ENCODE measurements at places on chromosomes 5 and 9.

DNA sequence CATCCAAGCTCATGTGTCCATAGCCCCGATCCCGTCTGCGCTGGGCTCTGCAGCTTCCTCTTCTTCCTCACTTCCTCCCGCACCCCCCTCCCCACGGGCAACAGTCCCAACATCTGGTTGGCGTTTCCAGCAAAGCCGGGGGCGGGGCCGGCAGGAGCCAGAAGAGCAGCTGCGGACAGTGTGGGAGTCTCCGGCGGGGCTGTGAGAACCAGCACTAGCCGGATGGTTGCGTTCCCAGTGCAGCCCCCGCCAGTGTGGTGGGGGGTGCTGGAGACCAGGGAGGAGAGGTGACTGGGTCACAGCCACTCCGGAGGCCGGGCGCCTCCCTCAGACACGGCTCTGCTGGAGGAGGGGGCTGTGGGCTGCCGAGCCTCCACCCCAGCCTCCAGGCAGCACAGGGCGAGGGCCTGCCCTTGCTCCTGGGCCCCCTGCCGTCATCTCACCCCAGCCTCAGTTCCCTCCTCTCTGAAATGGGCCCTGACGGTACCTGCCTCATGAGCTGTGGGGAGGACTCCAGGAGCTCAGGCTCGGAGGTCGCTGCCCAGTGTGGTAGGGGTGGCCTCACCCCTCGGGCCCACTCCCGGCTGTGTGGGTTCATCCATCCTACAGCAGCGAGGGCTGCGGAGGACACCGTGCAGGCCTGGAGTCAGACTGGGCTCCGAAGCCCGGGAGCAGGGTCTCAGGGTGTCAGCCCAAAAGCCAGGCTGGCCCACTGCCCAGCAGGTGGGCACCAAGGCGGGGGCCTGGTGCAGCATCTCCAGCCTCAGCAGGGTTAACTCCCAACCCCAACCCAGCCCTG lies 41.5 kb upstream of the NOTCH1 start:
- no peak for DNase-seq

- DNase-seq = no peak
Observed at GRCh38 chr5:116428966-116429365, 145.7 kb downstream of the SEMA6A start.

DNA sequence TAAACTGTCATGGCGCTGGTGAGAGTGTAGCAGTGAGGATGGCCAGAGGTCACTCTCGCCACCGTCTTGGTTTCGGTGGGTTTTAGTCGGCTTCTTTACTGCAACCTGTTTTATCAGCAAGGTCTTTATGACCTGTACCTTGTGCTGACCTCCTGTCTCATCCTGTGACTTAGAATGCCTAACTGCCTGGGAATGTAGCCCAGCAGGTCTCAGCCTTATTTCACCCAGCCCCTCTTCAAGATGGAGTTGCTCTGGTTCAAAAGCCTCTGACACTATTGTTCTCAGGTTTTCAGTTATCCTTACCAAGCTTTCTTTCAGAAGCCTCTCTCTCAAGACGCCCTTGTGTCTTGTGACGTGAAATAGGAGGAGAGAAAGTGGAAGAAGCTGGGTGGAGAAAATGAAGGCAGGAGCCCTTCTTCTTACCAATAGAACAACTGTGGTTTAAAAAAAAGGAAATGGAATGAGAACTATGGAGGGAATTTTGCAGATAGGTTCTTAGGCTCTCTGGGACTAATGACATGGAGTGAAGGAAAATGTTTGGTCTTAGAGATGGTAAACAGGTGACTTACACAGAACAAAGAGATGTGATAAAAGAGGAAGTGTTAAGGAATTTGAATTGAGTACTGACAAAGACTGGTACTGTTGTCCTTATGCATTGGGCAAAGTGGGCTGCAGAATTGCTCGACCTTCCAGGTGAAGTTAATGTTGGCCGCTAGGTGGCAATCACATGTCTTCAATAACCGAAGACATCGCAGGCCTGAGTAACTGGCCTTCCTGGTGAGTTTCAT lies 133.3 kb upstream of the RAI14 start:
- DNase-seq = no peak

DNA sequence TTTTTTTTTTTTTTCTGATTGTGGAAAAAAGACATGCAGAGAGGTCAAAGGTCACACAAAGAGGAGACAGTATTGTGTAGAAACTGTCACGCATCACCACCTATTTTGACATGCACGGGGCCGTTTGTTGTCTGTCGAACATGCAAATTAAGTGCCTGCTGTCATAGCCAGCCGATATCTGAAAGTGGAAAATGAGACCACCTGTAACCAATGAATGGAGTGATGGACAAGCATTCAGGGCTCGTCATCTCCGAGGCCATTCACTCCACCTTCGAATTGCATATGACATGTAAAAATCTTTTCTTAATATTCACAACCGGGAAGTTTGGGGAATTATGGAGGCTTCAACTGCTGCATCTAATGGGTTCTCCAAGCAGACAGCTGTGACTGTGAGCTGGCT lies 512.2 kb upstream of the ADAMTS16 start:
- no peak for DNase-seq

GRCh38 chr9:33524306-33524947 lies 376 bp downstream of the ANKRD18B start:
- no peak for DNase-seq

DNA sequence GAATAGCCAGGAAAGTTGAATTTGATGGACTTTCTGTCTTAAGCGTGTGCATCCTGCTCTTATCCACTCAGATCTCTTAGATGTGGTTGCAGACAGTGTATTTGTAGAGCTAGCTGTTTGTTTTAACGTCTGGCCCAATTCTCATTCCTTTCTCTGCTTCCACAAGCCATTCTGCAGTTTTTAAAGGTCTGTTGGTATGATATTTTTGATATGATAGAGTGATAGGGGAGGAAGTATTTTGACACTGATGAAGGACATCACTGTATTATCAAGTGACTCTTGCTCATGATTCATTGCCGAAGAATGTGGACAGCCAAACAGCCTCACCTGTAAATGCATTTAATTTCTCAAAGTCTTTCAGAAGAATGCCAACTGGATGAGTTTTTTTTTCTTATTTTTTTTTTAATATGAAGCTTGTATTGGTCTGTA lies 4.5 kb downstream of the TJP2 start:
- no peak for DNase-seq

GRCh38 chr9:35035851-35036701 lies 36.3 kb downstream of the VCP start:
- no peak for DNase-seq

GRCh38 chr9:83934569-83935275 lies 13.5 kb upstream of the KIF27 start:
- DNase-seq = no peak

GRCh38 chr5:175731756-175732465 lies 74.0 kb downstream of the HRH2 start:
- DNase-seq = no peak

- DNase-seq = no peak
Observed at GRCh38 chr5:392431-392988, 50.5 kb upstream of the EXOC3 start.

Data from GOT3 (cell line).